PC-3 (cell line): ENCODE measurements at places on chromosomes 12 and 14.

DNA sequence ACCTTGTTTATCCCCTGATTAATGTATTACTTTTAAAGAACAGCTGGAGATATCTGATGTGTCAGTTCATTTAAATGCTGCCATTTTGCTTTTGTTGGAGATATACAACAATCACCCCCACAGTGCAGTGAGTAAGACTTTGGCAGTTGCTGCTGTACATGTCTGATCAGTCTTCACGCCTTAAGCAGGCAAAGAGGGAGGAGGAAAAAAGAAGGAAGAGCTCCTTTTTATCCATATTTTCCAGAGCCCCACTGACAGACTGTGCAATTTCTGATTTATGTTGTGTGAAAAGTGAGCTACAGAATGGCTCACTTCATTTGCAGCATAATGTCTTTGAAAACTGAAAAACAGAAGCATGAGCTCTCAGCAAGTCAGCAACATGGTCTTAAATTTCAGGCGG is 319.7 kb upstream of the LRIG3 start:
- no peak for DNase-seq

DNA sequence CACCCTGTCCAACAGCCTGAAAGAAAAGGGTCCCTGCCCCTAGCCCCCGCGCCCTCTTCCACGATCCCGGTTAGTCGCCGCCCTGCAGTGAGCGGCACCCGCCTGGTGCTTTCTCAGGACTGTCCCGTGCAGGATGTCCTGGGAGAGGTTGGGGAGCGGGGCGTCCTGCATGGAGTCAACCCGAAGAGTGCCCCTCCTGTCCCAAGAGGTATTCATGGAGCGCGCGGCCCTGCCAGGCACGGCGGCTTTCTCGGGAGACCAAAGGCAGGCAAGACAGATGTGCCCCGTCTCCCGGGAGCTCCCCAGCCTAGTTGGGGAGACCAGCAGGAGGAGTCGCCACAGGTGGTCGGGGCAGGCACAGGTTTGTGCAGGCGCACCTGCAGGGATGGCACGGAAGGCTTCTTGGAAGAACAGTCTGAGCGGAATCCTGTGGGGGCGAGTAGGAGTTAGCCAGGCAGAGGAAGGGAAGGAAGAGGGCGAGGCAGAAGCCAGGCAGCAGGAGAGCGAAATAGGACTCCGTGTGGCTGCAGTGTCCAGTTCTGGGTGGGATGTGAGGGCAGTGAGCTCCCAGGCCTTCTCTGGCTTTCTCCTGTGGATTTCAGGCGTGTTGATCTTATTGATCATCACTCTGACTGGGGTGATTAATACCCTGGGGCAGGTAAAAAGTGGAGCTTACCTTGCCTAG is 723 bp downstream of the SIVA1 start:
- peak; percentile 23 for DNase-seq

- no peak for DNase-seq
Observed at GRCh38 chr12:74626397-74626796, 88.8 kb downstream of the ATXN7L3B start.

DNA sequence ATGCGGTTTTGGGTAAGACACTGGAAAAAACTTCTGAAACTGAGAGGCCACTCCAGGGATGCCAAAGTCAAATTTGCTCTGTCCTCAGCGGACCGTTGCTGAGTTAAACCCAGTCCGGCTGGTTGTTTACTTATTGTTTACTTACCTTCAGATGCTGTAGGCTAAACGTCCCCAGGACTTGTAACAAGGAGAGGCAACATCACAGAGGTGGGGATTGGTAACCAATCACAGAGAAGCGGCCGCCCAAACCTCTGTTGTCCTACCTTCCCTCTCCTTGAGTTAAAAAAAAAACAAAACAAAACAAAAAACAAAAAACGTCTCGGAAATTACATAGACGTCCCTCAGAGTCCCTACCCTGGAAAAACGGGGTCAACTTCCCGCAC is 380 bp downstream of the ANO2 start:
- no peak for DNase-seq

DNA sequence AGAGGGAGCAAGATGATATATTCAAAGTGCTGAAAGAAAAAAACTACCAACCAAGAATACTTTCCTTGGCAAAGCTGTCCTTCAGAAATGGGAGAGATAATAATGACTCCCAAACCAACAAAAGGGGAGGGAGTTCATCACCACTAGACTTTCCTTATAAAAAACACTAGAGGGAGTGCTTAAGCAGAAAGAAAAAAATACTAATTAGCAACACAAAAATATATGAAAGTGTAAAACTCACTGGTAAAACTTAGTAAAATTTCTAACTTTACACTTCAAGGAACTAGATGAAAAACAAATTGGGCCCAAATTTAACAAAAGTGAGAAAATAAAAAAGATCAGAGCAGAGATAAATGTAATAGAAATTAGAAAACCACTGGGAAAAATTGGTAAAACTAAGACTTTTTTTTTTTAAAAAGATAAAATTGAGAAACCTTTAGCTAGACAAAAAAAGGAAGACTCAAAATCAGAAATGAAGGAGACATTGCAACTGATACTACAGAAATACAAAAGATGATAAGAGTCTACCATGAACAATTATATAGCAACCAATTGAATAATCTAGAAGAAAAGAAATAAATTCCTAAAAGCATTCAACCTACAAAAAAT is 60.4 kb upstream of the FAR2 start:
- DNase-seq, result peak; percentile 73

DNA sequence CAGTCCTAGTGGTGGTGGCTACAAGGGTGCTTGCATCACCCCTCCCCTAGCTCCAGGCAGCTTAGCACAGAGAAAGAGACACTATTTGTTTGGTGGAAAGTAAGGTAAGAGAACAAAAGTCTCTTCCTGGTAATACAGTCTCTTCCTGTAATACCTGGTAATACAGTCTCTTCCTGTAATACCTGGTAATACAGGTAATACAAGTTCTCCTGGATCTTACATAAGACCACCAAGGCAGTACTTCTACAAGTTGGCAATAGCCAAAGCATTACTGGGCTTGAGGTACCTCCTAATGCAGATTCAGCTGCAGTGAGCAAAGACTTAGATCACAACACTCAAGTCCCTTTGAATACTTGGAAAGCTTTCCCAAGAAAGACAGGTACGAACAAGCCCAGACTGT is 77.0 kb downstream of the CATSPERB start:
- no peak for DNase-seq

DNA sequence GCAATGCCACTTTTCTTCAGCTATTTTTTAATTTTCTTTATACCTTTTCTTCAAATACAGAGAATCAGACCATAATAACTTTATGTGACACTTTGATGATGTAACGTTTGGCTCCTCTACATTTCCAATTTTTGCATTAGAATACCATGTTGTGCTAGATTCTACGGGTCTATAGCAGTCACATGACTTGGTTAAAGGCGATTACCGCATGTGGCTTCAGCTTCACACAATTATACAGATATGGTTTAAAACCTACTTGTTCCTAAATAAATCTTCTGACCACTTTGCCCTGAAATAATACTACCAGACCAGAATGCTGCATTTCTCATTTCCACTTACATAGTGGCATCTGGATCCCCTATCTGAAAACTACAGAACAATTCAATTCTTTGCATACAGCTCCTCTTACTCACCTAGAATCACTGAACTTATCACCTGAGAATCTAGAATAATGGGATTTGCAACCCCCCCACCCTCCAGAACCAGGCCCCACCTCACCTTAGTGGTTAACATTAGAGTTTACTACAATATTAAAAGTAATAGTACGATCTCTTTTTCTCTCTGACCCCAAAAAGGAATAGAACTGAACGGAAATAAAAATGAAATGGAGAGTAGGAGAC is 1.3 kb downstream of the MAX start:
- DNase-seq, result no peak

DNA sequence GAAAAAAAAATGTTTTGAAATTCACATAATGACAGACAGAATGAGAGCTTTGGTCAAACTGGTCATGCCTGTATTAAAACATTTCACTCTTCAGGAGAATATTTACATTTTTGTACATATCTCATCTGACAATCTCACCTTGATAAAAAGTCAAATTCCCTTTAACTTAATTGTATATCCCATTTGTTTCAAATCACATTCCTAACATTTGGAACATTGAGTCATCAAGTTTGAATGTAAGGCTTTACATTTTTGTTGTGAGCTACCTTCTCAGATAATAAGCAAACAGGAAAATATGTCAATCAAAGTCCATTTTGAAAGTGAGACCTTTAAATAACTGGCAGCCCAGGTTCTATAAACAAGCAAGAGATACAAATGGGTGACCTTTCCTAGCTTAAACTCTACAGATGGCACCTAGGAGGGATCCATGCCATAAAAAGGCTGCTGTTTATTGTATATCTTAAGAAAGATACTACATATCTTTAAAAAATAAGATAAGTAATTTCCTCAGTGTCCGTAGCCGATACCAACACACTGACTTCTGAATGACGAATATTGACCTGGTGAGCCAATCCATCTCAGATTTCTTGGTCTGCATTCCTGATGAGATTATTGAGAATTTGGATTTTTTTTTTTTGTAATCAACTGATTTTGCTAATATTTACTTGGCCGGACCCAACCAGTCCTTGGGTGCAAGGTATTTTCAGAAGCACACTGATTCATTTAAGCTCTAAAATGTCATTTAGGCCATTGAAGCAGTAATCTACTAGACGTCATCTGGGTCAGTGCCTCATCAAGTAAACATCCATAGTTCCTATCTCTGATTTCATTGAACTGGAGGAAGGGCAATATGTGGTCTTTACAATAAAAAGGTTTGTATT is 259.6 kb downstream of the BTG1 start:
- DNase-seq, result peak; percentile 78

GRCh38 chr12:107400686-107401447 is 284.7 kb upstream of the PWP1 start:
- DNase-seq, result no peak

DNA sequence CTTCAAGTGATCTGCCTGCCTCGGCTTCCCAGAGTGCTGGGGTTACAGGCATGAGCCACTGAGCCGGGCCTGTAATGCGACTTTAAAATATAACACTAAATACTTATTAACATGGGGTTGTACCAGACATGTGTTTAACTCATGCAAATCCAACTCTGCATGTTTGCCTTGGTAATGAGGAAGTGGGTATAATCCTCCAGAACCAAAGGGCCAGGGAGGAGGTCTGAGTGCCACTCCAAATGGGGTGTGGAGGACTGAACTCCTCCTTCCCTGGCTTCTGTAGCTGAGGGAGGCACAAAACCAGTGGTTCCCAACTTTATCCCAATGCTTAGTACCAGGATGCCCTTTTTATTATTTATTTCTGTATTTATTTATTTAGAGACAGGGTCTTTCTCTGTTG is 61.6 kb upstream of the MED13L start:
- no peak for DNase-seq

DNA sequence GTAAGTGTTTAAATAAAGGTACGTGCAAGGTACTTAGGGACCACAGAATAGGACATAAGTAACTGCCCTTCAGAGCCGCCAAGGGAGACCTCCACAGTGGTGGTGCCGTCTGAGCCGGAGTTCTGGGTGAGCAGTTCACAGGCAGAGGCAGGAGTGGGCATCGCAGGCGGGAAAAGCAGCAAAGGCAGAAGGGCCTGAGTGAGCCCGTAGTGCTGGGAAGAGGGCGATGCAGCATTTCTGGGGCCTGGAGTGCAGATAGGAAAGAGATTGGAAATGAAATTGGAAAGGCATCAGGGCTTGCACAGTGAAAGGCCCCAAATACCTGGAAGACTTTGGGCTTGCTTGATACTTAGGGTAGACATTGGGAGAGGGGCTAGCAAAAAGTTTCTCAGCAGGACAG is 32.9 kb downstream of the EVL start:
- DNase-seq, result no peak

- peak; percentile 54 for DNase-seq
Observed at GRCh38 chr12:68559246-68559645, 51.5 kb upstream of the RAP1B start.

DNA sequence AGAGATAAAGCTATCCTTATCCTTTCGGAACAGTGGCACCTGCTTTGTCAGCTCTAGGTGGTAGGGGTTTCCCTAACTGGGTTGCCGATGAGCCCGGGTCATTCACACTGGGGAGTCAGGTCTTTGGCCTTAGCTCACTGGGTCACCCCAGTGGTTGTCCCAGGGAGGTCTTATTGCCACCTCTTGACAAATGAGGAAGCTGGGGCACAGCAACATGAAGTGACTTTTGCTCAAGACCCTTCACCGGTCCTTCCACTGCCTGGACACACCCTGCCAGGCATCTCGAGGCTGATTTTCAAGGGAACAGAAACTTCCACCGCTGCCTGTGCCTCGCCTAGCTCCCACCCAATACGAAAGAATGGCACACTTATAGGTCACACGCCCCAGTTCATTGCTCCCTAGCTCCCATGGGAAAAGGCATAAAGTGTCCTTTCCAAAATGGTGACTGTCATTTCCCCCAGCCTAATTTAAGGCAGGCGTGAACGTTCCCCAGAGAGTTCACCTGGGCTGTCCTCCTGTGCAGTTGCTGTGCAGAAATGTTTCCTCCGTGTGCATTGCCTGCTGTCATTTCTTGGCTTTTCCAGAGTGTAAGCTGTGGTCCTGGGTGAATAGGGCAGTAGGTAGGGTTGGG is 156.1 kb upstream of the CCND2 start:
- no peak for DNase-seq

DNA sequence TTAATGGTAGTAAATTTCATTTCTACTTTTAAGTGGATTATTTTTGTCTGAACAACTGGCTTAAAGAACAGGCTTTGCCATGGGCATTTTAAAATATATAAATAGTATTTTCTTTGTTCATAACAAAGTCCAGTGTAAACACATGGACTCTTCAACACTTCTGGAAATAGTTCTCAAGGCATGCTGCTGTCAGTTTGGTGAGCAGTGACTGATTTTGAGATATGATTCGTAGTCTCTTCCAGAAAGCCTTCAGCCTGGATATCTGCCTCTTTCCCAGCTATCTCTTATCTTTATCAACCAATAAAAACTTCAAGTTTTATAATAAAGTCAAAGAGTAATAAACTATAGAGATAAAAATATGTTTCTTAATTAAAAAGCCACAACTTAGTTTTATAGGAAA is 110.7 kb downstream of the NAV3 start:
- DNase-seq, result no peak

DNA sequence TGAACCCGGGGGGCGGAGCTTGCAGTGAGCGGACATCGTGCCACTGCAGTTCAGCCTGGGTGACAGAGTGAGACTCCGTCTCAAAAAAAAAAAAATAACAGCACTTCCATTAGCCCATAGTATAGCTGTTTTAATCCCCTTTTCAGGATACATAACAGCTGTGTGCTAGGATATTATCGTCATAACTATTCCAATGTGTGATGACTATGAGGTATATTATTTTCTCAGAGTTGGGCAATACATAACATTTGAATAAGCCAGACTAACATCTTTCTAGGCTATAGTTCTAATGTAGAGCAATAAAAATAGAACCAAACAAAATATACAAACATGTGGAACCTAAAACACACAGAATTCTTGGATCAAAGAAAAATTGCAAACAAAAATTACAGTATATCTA is 57.1 kb downstream of the MARK3 start:
- DNase-seq, result no peak

- DNase-seq, result peak; percentile 76
Observed at GRCh38 chr12:127509066-127509778, 757.7 kb upstream of the TMEM132C start.
